Femur (tissue), 1 donor: ENCODE measurements at places on chromosomes 2 and 18.

GRCh38 chr2:236715077-236715476 is 145.5 kb downstream of the ACKR3 start:
- no peak for DNase-seq

GRCh38 chr2:173855661-173856060 is 109.5 kb downstream of the SP3 start:
- no peak for DNase-seq

GRCh38 chr18:30997223-30997622 is 45.3 kb downstream of the DSC3 start:
- no peak for DNase-seq

DNA sequence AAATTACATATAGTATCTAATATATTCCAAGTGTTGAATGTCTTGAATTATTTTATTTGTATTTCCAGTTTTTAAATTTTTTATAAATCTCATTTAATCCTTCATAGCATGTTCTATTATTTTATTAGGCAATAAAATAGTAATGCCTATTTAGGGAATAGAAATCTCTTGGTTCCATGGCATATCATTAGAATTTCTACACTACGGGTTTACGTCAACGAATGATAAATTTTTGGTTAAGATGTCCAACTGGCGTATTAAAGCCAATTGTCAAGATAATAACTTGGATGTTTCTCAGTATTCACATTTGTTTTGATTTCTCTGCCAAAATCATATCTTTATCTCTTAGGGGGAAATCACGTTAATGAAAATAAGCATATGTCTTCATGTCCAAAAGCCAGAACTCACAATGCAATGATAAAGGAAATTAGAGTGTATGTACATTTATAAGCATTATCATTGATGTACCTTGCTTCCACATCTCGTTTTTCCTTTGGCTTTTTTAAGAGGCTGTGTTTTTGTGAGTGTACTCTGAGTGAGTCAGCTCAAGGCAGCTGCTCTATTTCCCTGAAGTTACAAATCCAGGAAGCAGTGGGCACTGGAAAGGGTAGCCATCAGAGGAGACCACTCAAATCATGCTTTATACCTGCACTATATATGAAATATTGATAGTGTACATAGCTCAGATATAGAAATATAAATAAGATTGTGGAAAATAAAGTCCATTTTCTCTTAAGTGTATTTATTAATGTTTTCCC is 115.8 kb upstream of the PDE1A start:
- DNase-seq: no peak

DNA sequence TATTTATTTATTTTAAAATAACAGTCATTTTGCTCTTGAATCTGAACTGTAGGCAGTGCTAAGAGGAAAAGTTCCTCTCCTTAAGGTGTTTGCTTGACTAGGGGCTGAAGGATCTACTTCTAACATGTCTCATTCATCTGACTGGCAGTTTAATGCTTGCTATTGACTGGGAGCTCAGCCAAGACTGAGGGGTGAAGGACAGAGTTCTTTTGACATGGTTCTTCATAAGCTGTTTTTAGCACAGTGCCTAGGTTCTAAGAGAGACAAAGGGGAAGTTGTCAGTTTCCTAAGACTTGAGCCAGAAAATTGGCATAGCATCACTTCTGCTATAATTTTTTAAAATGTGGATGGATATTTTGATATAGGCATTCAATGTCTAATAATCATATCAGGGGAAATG is 73.0 kb downstream of the COMMD1 start:
- peak; percentile 63 for DNase-seq

DNA sequence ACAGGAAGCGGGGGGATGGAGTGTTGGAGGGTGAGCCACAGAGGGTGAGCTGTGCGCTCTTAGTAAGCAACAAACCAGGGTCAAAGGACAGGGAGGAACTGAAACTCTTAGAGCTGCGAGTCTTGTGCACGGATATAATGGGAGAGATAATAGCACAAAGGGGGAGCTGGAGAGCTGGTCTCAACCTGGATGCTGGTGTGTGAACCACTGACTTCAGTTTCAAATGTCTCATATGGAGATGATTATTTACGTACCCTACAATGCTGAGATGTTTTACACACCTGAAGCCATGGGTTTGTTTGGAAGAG is 35.9 kb downstream of the PTGR3 start:
- no peak for DNase-seq

DNA sequence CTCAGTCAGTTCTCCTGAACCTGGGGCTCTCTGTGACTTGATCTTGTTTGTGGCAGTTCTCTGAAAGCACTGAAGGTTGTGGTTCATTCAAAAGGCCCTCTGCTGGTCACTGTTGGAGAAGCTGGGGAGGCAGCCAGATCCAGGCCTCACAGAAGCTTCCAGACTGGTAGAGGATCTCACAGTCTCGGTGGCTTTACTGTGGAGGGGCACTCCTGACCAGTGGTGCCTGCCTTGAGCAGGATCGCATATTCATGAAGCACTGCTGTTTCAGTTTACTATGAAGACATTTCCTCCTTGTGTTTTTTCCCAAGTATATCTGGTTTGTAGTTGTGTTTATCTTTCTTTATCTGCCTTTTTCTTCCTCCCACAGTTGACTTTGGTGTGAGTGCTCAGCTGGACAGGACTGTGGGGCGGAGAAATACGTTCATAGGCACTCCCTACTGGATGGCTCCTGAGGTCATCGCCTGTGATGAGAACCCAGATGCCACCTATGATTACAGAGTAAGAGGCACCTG is 133.9 kb downstream of the MAP4K4 start:
- peak; percentile 79 for DNase-seq

DNA sequence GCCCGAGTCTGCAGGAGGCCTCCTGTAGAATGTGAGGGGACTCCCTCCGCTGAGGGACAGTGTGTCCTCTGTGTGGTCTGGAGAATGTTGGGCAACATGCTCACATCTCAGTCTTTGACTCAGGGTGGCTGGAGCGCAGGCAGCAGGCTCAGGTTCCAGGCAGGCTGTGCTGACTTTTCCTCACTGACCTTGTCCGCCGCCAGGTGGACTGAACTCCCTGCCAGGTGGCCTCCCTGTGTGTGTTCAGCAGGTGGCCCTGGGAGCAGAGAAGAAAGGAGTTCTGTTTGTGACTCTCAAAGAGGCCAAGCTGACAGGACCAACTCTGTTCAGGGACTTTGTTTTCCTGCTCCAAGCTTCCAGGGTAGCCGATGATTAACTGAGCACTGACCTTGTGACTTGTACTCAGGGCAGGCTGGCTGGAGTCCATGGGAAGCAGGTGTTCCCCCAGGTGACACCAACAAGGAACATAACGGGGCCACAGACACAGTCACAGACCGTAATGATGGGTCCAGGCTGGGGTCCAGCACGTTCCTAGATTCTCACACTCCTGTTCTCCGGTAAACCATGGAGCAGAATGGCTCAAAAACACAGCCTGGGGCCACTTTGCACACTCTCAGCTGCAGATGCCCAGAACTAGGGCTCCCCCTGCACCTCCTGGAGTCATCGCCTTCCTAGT is 439.8 kb downstream of the RNF144A start:
- DNase-seq: no peak

DNA sequence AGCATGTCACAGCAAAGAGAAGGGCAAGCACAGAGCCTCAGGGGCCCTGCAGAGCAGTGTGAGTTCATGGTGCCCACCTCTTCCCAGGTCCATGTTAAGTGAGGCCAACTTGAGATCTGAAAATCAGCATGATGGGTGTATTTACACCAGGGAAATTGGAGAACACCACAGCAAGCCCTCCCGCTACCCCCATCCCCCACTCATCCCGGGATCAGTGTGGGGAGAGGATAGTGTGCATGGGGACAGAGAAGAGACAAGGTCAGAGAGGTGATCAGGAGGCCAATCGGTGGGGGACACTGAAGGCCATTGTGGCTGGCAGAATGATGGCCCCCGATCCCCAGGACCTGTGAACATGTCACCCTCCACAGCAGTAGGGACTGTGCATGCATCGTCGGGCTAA is 54.7 kb downstream of the PTGR3 start:
- no peak for DNase-seq

- peak; percentile 36 for DNase-seq
These were observed at the start of gene CTNNA2 for GRCh38 chr2:79512442-79513401. TSS of gene CTNNA2 (plus strand) at chr2:79513051.

DNA sequence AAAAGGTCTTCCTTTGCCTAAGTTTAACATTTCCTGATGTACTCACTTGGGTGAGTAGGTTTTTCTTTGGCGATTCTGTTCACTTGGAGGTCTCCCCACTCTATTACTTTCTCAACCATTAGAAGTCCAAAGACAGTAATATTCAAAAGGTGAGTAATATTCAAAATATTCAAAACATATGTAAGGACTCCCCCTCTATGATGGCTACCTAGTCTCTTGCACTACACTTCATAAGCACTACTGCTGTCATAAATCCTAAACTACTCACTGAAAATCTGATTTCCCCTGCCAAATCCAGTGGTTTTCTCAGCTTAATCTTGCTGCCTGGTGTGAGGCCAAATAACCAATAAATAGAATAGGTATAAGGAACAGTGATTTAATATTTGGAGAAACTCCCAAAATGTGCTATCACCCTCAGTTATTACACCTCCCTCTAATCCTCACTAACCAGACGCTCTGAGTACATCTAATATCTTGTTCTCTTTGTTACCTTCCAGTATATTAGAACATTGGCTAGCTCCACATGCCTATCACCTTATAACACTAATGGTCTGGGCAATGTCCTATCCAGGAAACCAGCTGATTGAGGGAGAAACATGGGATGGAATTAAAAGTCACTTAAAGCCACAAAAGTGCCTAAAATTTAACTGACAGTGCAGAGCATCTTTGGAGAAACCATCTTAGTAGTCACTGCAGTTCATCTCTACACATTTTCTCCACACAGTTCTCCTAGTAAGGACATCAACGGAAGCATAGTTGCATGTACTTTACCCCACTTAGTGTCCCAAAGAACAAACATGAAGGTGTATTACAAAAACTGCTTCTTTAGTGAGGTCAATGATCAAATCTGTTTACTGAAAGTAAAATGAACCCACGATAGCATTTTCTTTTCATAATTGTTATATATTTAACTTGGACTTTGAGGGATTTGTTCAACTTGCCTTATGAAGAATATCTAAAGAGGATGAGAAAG is 54.8 kb downstream of the MBD2 start:
- DNase-seq: no peak

DNA sequence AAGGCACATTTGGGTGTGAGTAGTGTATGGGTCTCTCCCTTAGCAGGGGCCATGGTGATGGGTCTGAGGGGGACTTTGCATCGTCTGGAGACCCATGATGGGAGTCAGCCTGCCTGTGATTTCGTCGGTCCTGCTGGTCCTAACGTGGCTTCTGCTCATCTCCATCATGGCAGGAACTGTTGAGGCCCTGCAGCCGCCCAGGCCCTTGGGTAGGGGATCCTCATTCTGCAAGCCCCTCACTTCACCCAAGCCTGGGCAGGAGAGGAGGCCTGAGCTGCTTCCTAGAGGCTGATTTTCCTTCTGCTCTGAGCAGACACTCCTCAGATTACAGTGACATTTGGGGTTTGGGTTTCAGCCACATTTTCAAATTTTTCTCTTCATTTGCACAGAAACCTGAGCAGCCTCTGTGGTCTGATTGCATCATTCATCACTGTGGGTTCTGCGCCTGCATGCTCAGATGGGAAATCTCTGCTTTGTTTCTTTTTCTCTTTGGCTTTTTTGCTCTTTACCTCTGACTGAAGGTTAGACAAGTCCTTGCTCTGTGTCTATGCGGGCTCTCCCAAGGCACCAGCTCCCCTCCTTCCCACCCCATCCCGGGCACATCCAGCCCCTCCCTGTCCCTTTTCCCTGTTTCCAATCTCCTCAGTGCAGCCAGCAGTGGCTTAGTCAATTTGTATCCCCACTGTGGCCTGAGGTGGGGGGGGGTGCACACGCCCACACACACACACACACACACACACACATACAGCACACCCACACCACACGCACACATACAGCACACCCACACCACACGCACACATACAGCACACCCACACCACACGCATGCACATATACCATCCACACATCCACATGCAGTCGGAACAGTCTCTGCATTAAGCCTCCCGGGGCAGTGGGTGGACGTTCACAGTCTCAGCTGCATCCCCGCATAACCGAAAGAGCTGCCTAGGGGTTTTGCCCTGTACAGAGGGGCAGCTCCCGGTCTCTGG is 305.4 kb upstream of the HS6ST1 start:
- DNase-seq: peak; percentile 72
